ENCODE measurements at places on chromosomes 2 and 18.
A peak's percentile ranks its signal among the peaks of the same experiment; 100 is the strongest.

DNA sequence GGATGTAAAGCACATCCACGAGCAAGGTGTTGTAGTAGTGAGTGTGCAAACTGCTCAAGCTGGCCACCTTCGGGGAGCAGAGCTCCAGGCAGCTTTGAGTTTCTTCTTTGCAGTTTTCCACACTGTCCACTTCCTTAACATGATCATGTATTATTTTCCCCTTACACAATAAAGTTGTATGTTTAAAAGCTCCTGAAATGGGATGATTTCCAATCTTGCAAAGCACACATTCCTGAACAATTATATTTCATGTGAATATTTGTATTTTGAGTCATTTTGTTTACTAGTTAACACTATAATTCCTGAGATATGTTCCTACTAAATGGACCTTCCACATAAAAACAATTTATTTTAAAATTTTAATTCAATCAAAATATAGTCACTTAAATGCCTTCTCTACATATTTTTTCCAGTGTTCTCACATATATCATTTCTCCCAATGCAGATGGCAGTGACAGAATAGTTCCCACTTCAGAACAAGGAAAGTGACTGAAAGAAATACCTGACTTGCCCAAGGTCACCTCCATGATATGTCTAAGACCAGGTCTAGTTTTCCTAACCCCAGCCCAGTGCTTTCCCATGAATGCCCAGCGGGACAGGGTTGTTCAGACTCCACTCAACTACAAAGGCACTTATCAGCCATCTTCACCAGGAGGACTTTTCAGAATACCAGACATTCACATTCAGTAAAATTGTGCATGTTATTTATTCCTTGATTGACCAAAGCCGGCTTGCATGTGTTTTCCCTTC is 5.5 kb downstream of the CYB5A start:
- no peak for DNase-seq

DNA sequence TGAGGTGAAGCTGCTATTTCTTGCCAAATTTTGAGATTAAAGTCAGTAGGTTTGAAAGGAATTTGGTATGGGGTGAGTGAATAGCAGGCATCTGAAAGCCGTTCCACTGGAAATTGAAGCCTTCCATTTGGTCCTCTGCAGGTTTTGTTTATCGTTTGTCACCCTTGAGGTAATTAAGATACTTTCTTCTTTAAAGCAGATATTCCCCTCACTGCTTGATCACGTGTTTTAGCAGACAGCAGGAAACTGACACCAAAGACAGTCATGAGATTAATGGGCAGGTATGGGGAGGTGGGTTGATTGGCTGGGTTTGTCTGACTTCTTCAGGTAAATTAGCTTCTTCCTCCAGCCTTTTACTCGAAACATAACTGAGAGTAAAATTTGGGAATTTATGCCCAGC is 10.7 kb downstream of the LPIN1 start:
- DNase-seq: no peak

GRCh38 chr2:197500503-197501131 is 438 bp downstream of the HSPE1 start:
- DNase-seq: no peak

- DNase-seq: no peak
These were observed 76.5 kb downstream of the LPIN1 start for GRCh38 chr2:11822746-11823451.

GRCh38 chr18:35939138-35939537 is 33.3 kb upstream of the RMP24 start:
- no peak for DNase-seq

GRCh38 chr2:65586516-65586915 is 154.1 kb upstream of the SPRED2 start:
- DNase-seq: no peak

- no peak for DNase-seq
These were observed 81.8 kb upstream of the CREB1 start for GRCh38 chr2:207448006-207448405.

DNA sequence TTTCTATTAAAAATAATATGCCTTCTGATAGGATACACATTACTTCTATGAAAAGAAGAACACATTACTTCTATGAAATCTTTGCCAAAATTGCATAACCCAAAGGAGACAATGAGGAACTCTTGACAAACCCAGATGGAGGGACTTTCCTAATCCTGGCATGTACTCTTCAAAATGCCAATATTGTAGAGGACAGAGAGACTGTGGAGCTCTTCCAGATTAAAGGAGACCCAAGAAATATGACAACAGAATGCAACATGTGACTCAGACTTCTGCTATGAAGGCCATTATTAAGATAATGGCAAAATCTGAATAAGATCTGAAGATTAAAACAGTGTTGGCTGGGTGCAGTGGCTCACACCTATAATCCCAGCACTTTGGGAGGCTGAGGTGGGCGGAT is 22.2 kb downstream of the SOWAHC start:
- DNase-seq: no peak

GRCh38 chr2:10951558-10952414 is 40.1 kb downstream of the KCNF1 start:
- DNase-seq: peak; percentile 72

DNA sequence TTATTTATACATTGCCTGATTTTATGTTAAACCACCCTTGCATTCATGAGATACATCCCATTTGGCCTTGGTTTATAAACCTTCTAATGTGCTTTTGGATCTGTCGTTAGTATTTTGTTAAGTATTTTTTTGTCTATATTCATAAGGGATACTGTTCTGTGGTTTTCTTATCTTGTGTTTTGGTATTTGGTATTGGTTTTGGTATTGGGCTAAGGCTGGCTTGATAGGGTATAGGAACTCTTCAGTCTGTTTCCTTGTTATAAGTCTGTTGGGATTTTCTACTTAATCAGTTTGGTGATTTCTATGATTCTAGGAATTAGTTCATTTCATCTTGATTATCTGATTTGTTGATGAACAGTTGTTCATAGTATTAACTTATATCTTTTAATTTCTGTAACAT is 49.2 kb downstream of the RELCH start:
- DNase-seq: no peak

- DNase-seq: no peak
These were observed 111.4 kb downstream of the METTL4 start for GRCh38 chr18:2459886-2460285.

DNA sequence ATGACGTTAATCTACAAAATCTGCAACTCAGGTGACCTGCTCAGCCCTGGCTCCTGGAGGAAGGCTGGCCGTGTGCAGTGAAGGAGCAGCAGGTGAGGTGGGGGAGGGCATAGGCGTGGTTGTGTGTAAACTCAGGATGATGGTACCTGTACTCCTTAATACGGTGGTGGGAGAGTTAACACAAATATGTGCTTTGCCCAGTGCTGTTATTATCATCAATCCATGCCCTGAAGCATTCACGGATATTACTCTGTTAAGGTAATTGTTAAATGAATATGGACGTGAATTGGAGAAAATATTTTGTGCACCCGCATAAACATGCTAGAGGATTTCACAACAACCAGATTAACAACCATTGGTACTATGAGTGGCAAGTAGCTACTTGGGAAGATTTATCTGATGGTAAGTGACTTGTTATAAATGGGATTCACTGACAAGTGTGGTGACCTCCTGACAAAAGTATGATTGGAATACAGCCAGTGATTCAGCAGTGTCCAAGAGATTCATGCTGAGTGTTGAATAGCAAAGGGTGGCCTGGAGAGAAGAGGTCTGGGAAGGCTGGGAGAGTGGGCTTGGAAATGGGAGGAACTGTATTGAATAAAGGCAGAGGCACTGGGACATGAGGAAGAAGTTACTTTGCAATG is 194.1 kb downstream of the TPGS2 start:
- no peak for DNase-seq

- no peak for DNase-seq
These were observed 21.0 kb downstream of the SLC20A1 start for GRCh38 chr2:112666761-112667122.

GRCh38 chr2:187577310-187577709 is 23.1 kb upstream of the TFPI start:
- no peak for DNase-seq

DNA sequence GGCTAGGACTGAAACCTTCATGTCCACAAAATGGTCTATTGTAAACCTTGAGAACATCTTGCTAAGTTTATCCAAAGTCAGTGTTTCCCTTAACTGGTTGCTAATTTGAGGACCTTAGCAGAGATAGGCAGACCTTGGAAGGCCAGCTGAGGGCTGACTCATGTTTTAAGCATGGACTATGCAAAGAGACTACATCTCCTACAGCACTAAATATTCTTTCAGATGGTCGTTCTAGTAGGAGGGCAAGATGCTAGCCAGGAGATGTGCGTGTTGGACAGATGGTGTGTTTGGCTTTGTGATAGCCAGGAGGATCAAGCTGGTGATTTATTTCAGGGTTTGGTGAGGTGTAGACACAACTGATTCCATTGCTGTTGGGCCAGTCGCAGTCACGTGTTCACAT is 75.8 kb downstream of the NRP2 start:
- no peak for DNase-seq

GRCh38 chr2:135832891-135833290 is 4.1 kb downstream of the LCT start:
- DNase-seq: no peak

GRCh38 chr2:74414881-74415761 is 6.3 kb downstream of the C2orf81 start:
- no peak for DNase-seq

DNA sequence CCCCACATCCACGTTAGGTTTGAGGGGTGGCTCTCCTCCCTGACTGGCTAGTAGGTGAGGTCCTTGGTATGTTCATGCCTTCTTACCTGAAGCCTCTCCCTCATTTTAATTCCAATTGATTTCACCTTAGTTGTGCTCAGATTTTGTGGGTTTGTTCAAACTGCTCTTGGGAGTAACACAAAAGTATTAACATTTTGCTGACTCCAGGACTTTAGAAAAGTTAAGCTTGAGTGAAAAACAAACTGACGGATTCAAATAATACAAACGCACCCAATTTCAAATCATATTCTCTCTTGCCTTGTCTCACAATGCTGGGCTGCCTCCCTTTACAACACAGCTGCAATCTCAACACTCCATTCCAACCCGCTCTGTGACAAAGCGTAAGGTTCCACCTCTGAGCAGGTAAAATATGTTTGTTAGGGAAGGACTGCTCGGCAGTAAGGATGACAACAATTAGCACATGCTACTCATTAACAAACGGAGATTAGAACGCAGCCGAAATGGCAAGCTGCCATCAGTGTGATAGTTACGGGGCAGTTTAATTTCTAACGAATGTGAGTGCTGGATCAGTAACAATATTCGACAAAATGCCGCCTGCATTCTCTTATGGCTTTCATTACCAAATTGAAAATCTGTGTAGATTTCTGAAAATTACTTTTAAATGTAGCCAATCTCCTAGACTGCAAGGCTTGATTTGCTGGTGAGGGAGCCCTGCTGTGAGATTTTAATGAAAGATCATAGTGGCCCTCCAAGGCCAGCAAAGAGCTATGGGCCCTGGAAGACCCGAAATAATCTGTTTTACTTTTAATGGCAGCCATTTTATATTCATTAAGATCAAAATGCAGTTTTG is 730.6 kb upstream of the FANCL start:
- no peak for DNase-seq

GRCh38 chr2:105990624-105991023 is 203.5 kb downstream of the UXS1 start:
- DNase-seq: no peak

GRCh38 chr2:8892111-8892510 is 54.7 kb upstream of the KIDINS220 start:
- DNase-seq: no peak

DNA sequence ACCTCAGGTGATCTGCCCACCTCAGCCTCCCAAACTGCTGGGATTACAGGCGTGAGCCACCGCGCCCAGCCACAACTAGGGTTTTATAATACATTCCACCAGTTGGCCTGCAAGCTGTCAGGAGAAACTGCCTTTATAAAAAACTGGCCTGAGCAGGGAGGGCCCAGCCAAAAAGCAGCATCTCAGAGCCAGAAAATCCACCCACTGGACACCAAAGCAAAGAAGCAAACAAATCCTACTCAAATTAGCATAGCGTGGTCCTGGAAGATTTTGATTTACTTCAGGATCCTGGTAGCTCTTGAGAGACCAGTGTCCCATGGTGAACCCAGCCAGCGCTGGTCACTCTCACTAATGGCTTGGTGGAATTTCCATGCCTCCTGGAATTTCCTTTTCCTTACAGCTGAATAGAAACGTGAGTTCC is 60.0 kb upstream of the PXDN start:
- no peak for DNase-seq

DNA sequence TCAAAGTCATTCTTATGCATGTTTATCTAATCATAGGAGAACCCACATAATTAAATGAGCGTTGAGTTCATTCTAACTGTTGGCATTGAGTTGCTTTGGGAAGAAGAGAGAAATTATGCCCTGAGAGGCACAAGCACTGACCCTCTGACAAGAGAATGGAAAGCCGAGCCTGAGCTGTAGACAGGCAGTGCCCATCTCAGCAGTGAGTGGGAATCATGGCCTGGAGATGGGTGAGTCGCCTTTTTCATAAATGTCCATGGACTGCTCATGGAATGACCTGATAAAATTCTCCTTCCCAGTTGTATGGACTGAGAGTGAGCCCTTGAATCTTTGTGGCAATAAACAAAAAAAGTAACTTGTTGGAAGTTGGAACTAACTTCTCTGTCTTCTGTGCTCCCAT is 21.4 kb upstream of the MYO3B start:
- no peak for DNase-seq

- DNase-seq: no peak
These were observed 28.5 kb upstream of the ACTR2 start for GRCh38 chr2:65199166-65199565.

- DNase-seq: no peak
These were observed 133.5 kb downstream of the TFCP2L1 start for GRCh38 chr2:121151311-121152109.

- DNase-seq: no peak
These were observed 63.9 kb downstream of the PRKRA start for GRCh38 chr2:178386986-178387597.

DNA sequence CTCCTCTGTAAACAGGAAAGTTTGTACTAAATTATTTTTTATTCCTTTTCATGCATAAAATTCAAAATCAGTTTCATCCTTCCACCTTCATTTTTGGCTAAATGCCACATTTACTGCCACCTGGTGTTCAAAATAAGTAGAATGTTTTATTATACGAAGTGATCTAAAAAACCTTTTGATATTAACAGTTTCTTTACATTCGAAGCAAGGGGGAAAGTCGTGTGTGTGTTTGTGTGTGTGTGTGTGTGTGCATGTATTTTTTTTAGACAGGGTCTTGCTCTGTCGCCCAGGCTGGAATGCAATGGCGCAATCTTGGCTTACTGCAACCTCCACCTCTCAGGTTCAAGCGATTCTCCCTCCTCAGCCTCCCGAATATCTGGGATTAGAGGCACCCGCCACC is 9.0 kb upstream of the SCN9A start:
- peak; percentile 14 for DNase-seq

GRCh38 chr2:196987649-196988364 is 61.3 kb upstream of the PGAP1 start:
- peak; percentile 93 for DNase-seq

- DNase-seq: no peak
These were observed 20.5 kb upstream of the GNAL start for GRCh38 chr18:11668441-11669169.

Data from NCI-H1694 treated with DMSO at 0.1 percent for 48 hours (cell line).